ENCODE measurements at places on chromosomes 12 and 14.

DNA sequence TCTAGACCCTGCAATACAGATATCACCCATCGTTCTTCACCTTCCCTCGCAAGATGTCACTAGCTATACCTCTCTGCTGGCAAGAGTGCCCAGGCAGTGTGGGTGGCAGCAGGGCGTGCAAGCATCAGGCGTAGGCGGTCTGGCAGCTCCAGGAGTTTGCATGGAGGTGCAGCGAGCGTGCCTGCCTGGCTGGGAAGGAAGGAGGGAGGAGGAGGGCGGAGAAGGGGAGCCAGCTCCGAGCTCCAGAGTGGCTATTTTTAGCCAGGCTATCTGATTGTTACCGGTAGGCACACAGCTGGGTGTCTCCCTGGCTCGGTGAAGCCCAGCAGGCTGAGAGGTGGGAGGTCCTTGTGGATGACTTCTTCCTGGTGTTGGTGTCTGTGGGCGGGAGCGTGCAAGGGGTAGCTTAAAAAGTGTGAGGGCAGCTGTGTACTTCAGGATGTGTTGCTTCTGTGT lies 6.2 kb downstream of the FOXJ2 start:
- DNase-seq = no peak

DNA sequence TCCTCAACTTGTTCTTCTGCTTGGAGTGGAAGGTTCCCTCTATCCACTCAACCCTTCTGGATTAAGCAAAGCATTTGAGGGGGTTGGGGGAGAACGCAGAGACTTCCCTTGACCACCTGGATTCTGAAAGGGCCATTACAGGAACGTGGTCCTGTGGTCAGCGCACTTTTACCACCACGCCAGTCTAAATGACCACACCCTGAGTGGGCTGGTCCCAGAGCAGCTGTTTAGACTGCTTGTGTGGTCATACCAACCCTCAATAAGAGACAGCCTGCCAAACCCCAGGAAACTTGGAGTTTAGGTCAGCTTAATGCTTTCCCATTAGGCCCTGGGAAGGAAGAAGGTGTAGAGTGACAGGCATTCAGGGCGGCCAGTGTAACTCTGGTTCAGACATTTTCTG lies 165.5 kb upstream of the ATP2B1 start:
- DNase-seq = no peak

GRCh38 chr14:22155571-22155970 lies 433.5 kb downstream of the DAD1 start:
- DNase-seq = no peak

GRCh38 chr14:76129851-76130576 lies 21.7 kb upstream of the GPATCH2L start:
- DNase-seq = no peak

DNA sequence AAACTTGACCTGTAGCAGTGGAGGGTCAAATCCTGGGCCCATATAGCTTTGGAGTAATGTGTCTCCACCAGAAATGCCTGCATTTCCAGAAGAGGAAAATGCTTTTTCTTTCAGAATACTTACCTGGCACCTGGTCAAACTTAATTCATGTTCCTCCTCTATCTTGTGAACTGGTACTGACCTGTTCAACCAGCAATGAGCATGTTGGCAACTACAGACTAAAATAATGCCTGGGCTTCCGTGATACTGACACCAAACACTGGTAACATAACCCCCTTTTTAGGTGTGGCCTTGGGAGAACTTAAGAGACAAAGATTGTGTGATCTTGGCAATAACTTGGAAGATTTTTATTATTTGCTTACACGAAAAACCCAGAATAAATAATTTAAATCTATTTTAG lies 23.8 kb upstream of the MGST1 start:
- DNase-seq = no peak

GRCh38 chr12:70646850-70647249 lies 9.6 kb upstream of the PTPRB start:
- peak; percentile 66 for DNase-seq

DNA sequence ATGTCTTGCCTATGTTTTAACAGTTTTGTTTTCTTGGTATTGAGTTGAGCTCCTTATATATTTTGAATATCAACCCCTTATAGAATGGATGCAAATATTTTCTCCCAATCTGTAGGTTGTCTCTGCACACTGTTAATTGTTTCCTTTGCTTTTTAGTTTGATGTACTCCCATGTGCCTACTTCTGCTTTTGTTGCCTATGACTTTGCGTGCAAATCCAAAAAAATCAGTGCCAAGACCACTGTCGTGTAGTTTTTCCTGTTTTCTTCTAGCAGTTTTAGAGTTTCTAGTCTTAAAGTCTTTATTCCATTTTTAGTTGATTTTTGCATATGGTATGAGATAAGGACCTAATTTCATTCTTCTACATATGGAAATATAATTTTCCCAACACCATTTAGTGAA lies 28.8 kb downstream of the SENP1 start:
- no peak for DNase-seq

DNA sequence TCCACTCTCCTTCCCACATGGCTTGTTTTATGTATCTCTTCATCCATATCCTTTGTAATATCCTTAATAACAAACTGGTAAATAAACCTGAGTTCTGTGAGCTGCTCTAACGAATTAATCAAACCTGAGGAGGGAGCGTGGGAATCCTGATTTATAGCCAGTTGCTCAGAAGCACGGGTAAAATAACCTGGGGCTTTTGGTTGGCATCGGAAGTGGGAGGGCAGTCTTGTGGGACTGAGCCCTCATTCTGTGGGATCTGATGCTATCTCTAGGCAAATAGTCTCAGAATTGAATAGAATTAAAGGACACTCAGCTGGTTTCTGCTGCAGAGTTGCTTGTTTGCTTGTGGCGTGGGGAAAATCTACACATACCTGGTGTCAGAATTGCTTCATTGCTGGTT lies 17.5 kb upstream of the LDHB start:
- no peak for DNase-seq

DNA sequence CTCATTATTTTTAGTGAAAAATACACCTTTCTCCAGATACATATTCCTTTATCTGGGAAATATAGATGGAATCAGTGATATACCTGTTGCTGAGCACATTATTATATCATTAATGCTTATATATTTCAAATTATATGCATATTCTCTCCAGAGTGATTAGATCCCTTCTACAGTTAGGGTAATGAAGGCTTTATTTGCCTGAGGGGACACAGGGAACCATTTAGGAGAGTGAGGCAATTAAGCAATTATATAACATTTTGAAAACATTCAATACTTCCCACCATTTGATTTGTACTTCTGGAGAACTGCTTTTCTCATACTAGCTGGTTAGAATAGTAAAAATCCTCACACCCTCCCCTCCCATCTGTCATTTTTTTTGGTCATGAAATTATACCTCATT lies 212.8 kb upstream of the NOVA1 start:
- DNase-seq = no peak

DNA sequence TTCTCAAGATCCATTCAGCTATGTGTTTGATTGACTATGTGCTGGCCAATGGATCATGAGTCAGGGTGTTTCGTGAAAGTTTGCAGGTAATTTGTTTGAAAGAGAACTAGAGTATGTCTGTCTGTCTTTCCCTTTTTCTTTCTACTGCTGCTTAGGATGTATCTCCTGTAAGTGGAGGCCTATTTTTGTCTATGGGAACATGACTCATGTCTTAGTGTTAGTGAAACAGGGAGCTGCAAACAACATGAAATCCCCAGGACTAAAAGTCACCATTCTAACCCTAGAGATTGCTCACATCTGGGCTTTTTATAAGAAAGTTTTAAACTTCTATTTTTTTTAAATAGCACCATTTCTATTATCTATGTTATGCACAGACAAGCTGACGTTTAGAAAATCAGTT lies 333.0 kb downstream of the CCER1 start:
- no peak for DNase-seq

DNA sequence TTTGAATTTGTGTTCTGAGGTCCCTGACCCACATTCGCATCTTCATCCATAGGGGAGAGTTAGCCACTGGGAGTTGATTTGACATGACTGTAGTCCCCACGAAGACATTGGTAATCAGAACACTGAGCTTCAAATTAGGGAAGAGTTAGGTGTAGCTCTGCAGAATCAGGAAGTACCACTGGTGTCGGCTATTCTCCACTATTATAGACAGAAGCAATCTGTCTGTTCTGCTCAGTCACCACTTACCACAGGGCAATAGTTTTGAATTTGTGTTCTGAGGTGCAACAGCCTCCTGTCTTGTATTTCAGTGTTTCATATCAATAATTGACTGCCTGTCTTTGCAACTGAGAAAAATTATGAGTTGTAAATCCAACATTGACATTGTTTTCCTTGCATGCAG lies 407.6 kb downstream of the LRFN5 start:
- no peak for DNase-seq

GRCh38 chr14:75522983-75523318 lies 682 bp downstream of the BATF start:
- DNase-seq = no peak

DNA sequence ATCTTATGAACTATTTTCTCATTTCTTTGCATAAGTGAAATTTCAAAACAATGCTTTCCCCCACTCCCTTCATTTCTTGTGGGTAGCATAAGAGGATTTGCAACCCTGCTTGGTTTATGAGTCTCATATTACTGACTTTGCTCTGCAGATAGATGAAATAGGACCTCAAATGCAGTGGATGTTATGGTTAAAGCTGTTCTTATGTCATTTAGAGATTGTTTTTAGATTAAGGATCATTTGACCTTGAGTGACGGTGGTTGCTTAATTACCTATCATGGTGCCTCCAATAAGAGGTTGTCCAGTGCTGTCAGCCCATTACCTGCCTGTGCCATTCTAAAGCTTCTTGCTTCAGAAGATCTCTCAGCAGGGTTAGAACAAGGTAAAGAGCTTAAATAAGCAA lies 351.4 kb upstream of the ATP2B1 start:
- no peak for DNase-seq

GRCh38 chr14:103401223-103402214 lies 16.3 kb downstream of the MARK3 start:
- no peak for DNase-seq

GRCh38 chr14:88871429-88871828 lies 47.0 kb downstream of the TTC8 start:
- DNase-seq = no peak

- DNase-seq = no peak
These were observed 149.3 kb upstream of the LRFN5 start for GRCh38 chr14:41457393-41457792.

DNA sequence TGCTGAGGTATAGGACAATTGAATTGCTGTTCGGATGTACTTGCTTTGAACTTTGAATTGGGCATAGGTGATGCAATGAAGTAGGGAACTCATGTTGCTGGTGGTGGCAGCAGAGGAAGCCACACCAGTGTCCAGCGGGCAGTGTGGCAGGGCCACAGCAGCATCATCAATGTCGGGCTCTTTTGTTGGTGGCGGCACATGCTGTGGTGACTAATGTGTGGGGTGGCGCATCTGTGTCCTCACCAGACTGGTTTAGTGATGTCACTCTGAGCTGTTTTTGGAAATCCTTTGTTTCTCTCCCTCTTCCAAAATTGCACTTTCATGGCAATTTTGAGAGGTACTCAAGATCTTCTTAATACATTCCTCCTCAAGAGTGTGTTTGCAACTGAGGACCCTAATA lies 187.6 kb downstream of the ETNK1 start:
- no peak for DNase-seq

DNA sequence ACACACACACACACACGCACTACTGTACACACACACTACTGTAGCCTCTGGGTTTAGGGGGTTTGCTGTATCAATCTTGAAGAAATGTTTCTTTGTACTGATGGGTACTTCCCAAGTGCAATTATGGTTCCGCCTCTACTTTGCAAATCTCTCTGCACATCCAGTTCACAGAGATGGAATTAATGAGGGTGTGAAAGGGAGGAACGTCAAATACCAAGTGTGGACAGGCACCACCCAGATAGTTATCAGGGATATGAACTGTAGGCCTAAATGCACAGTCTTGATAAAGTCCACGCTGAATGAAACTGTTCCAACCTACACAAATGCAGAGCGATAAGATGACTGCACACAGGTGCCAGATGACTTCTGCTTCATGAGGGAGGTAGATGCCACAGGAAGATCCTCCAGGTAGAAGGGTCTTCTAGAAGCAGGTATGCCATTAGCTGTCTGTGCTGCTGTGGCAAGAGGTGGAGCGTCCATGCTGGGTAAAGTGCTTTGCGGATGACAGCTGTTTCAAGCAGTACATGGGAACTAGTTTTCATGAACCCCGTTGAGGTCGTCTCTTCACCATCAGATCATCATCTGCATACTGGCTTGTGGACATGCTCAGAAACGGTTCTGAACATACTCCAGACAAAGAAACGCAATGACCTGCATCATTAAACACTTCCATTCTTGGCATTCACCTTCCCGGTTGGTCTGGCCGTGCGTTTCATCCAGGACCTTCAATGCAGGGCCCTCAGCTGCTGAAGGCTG lies 314.3 kb upstream of the RTL1 start:
- DNase-seq = no peak

GRCh38 chr14:35740215-35740614 lies 68.9 kb downstream of the RALGAPA1 start:
- no peak for DNase-seq

- peak; percentile 53 for DNase-seq
These were observed at the start of gene IFI27L2 for GRCh38 chr14:94129111-94129757. TSS of gene IFI27L2 (minus strand) at chr14:94129604. CDS start at chr14:94129564, 40 bp downstream.

DNA sequence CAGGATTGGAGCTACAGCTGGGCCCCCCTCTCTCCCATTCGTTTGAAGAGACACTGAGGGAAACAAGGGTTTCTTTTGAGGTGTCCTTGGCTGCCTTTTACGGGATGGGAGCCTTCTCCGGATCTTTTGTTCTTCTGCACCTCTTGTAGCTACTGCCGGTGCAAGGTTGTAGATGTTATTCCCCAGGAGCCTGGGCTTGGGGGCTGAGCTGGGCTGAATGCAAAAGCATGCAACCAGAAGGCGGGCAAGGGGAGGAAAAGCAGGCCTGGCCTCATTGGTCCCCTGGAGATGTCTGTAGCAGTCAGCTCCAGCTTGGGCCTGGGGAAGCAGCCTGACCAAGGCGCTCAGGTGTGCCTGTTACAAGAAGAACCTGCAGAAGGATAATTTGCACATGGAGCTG lies 110.3 kb downstream of the GCH1 start:
- no peak for DNase-seq

- DNase-seq = no peak
These were observed 6.5 kb downstream of the MLH3 start for GRCh38 chr14:75044752-75045151.

DNA sequence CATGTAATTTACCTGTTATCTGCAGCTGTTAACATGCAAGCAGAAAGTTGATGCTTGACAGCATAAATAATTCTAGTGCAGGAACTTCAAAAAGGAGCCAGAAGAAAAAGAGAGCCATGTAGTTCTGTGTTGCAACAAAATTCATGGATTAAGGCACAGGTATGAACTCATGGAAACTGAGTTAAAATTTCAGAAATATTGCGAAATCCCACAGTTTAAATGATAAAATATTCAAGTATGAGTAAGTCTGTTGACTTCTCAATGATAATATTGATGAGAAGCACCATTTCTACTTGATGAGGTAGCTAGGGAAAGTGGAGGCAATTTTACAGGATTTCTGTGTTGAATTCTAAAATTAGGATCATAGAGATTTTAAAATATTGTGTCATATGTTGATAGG lies 290.9 kb downstream of the TMEM117 start:
- no peak for DNase-seq

Data from fibroblast of skin of left biceps (primary cell).